SK-MEL-5 (cell line): ENCODE measurements at places on chromosomes 3 and 15. TPM values are rescaled to one million over a fixed set of nuclear protein-coding genes. Genes with fewer than 3 reads are reported as not detected.

DNA sequence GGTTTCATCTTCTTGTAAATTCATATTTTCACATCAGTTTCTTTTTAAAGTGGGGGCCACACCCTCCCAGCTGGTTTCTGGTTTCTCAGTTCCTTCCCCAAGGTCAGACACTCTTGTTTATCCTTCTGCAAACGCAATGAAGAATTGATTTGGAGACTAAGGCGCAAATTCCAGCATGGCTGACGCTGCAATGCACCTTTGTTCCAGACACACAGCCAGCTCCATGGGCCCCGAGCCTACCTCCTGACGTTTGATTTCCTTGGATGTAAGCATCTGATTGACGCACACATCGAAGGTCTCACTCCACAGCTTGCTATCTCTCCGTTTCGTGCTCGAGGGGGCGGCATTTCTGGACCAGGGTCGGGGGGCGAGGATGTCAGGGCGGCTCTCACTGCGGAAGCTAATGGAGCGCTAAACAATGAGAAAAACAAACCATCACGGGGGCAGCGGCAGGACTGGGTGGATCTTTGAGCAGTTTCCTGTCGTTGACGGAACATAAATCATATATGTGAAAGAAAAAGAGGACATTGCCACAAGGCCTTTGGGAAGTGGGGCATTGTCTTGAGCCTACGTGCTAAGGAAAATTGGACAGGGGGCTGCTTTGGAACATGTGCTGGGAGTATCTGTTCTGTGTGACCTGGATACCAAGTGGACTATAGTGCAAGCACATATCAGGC is 46.9 kb downstream of the ARHGEF3 start:
- DNase-seq, result no peak

GRCh38 chr15:97930230-97930629 is 30.3 kb upstream of the ARRDC4 start:
- no peak for DNase-seq

DNA sequence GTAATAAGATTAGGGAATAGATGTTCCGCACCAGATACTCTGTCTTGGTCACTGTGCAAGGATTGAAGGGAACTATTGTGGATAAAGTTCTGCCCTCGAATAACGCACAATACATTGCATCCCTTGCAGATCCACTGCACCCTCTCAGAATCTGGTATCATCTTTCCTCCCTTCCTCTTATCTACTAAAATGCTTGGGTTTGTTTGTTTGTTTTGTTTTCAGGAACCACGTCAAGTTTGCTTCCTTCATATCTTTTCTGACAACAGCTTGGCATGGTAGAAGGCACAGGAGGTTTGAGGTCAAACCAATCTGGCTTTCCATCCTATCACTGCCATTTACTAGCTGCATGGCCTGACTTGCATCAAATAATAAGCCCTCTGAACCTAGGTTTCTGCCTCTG is 2.0 kb upstream of the FSTL1 start:
- no peak for DNase-seq

DNA sequence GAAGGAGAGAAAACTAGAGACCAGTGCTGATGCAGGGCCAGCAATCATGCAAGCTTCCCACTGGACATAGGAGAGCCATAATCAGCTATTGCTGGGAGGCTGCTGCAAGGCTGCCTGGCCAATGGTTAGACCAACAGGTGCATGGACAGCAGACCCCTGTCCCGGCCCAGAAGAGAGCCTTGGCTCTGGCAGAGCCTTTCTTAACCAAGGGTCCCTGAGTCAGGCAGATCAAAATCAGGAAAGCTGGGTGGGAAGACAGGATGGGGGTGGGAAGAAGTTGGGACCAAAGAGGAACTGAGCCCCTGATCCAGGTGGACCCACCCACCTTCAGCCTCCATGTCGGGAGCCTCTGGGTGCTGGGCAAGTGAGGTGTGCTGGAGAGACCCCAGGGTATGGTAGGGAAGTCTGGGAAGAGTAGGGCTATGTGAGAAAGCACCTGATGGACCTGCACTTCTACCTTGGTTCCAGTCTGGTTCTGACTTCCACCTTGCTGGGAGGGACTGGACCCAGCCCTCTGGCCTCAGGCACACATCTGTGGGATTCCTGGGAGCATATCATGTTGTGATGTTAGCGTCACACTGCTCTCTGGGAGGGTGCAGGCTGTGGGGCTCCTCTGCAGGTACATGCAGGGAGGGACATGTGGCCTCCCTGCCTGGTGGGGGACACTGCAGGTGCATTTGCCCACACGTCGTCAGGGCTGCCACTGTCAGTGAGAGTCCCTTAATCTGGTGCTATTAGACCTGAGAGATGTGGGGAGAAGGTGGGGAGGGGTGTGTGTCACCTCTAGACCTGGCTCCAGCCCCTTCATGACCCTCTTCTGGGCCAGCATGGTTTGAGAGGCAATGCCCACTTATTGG is 24.7 kb downstream of the KY start:
- no peak for DNase-seq

GRCh38 chr3:108006881-108007331 is 83.9 kb downstream of the CD47 start:
- no peak for DNase-seq

GRCh38 chr3:157271283-157271882 is 111.4 kb upstream of the CCNL1 start:
- DNase-seq, result no peak

DNA sequence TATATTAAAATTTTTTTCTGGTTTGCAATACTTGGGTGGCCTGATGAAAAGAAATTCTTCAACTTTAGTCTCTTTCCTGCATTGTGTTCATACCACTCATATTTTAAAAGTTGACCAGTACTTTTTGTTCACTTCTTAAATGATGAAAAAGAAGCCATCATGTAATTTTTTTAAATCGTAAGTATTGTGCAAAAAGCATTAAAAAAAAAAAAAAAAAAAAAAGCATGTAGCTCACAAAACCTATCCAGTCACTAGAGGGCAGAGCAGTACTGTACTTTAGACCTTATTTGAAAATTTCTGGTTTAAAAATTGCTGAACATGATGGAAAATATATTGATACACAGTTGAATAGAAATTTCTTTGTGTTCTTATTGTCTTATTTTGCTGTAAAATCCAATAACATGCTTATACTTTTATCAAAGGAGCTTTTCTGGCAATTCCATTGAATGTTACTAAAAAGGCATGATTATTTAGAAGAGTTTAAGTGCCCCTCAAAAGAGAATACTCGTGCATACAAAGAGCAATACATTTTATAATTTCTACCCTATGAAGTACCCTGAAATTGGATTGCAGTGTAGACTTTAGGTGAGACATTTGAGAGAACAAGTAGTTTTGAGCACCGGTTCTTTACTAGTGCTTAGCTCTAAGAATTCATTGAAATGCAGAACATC is 137.7 kb downstream of the BBX start:
- peak; percentile 62 for DNase-seq

- no peak for DNase-seq
These were observed 192.3 kb upstream of the ARHGEF26 start for GRCh38 chr3:153928851-153929250.

DNA sequence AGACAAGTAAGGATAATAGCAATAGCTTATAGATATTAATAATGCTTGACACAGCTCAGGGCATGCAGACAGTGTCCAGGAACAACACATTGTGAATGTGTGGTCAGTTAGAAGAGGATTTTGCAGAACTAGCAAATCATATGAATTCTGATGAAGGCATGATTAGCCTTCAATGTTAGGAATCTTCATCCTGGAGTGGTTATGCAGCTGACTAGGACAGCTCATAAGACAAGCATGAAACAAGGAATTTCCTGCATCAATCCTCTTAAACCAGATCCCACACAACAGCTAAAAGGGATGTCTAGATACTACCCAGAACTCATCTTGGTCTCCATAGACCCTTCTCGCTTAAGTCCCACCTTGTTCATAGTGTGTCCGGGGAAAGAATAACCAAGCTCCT is 499.0 kb upstream of the ATP11B start:
- DNase-seq, result peak; percentile 22

DNA sequence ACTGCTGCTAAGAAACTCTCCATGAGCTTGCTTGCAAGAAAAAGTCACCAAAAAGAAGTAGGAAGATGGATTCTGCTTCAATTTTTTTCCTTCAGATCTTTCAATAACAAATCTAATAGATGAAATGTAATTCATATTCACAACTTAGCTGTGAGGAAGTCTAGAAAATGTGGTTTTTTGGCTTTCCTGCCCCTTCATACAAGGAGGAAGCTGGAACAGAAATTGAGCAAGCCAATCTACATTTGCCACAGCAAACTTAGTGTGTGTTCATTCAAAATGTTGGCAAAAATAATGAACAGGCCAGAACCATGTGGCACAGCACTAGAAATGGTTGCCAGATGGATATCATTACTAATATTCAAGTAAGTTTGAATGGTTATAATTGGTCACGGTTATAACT is 93.2 kb upstream of the NEDD4 start:
- no peak for DNase-seq

- no peak for DNase-seq
These were observed 7.5 kb downstream of the PLIN1 start for GRCh38 chr15:89671687-89672086.

DNA sequence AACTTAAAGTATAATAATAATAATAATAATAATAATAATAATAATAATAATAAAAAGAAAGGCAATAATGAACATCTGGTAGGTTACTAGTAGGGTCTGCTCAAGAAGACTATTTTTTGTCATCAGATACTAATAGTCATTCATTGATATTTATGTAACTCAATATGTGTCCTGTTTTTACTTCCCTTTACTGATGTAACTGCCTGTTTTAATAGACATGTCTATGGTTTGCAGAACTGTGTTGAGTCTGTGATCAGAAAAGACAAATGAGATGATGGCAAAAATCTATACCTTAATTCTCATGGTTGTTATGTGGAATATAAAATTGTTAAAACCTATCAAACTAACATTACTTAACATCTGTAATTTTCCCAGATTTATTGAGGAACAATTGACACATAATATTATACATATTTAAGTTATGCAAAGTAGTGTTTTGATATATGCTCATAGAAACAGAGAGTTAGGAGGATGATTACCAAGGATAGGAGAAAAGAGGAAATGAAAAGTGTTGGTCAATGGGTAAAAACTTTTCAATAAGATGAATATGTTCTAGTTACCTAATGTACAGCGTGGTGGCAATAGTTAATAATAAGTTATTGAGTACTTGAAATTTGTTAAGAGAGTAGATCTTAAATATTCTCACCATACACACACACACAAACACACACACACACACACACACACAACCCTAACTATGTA is 699.4 kb downstream of the ZPLD1 start:
- no peak for DNase-seq

DNA sequence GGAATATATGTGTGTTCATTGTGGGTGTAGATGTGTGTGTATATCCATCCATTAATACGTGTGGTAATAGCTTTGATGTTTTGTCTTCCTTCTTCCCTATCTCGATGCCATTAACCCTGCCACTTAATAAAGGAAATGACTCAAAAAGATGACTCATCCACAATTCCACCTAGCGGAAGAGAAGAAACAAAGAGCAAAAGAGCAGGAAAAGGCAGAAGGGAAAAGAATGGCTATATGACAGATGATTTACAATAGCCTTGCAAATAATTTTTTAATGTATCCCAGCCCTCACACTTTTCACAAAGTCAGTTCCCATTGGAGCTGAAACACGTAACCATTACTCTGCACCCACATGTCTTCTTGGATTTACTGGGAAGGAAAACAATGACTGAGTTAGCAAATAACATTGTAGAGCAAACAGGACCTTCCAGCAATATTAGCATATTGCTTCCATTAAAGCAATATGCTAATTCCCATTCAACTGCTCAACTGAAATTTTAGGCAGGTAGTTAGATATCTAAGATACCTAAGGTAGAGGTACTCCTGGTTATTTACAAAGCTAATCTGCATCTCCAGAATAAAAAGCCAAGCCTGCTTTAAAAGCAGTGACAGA is 197.2 kb downstream of the KCNAB1 start:
- DNase-seq, result peak; percentile 5

DNA sequence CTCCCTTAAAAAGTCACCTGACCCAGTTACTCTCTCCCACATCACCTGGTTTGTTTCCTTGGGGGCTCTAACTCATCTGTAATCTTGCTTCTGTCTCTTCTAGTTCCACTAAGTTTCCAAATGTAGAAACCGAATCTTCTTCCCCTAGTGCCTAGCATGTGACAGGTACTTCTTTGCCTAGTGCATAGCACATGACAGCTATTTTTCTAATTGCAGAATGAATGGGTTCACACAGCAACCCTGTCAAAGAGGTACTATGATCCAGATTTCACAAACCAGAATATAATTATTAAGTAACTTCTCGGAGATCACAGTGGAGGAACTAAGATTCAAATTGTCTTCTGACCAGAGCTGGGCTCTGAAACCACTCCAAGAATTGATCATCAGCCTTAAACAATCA is 7.4 kb downstream of the DPH3 start:
- DNase-seq, result peak; percentile 90

GRCh38 chr3:94373456-94373855 is 310.6 kb downstream of the NSUN3 start:
- DNase-seq, result no peak

GRCh38 chr3:116302087-116302747 is 143.1 kb downstream of the LSAMP start:
- no peak for DNase-seq

DNA sequence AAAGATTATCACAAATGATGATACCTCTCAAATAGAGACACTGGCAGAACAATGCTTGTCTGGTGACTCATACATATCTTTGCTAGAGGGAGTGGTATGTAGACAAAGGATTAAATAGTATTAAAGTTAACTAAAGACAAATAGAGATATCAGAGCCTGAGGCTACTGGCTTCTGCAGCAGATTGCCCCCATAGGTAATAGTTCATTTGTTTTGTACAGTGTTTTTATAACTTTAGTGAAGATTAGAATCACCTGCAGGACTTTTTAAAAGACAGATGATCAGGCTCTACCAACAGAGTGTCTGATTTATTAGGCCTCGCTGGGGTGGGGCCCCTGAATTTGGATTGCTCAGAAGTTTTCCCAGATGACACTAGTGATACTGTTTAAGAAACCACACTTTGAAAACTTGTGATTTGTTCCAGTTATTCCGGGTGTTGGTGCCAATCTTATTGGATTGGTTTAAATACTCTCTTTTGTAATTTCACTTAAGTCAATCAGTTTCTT is 96.4 kb downstream of the NAALADL2 start:
- DNase-seq, result no peak

DNA sequence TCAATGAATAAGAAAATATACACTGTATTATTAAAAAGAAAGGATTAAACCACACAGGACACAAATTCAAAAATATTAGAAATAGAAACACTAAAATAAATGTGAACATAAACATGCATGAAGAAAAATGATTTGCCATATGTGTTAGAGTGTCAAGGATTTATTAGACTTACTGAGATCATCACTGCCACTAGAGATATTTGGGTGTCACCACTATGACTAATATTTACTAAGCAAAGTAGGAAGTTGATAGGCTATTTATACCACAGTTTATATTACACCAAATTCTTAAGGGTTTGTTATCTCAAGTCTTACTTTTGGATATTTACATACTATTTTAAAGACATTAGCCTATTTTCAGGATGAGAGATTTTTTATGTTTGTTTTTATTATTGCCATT is 575.0 kb upstream of the SGO1 start:
- DNase-seq, result no peak

GRCh38 chr3:40185029-40185695 is 124.3 kb upstream of the EIF1B start:
- no peak for DNase-seq

PDCD6IP gene
- total RNA-seq, result 107 and 130 TPM in 2 replicates

PDZRN3 gene
- total RNA-seq, result 4.0 and 5.2 TPM in 2 replicates

KLHL40 gene
- not detected in 2 replicates for total RNA-seq

ANKRD34C gene
- not detected in 2 replicates for total RNA-seq

FGD5 gene
- not detected in 2 replicates for total RNA-seq

SKOR1 gene
- 0.03 TPM in 1 of 2 replicates, not detected in the other for total RNA-seq

CFAP100 gene
- not detected in 2 replicates for total RNA-seq

USP50 gene
- 1.2 TPM in 1 of 2 replicates, not detected in the other for total RNA-seq

IGF1R gene
- 20.2 and 31.5 TPM in 2 replicates for total RNA-seq

CASR gene
- not detected in 2 replicates for total RNA-seq

SLC12A8 gene
- 0.69 and 1.3 TPM in 2 replicates for total RNA-seq
